PC-3 (cell line): ENCODE measurements at places on chromosomes 12 and 14. TPM values are rescaled to one million over a fixed set of nuclear protein-coding genes. Genes with fewer than 3 reads are reported as not detected.

- H3K27ac ChIP-seq, result no peak overlapping the region
- no peak for DNase-seq
- no peaks in the 10 kb centered on the region for H3K27me3 ChIP-seq
- H3K4me3 ChIP-seq, result no peak overlapping the region
- H3K4me1 ChIP-seq, result no peaks in the 10 kb centered on the region
Observed at GRCh38 chr12:121264951-121265515, 31.5 kb downstream of the CAMKK2 start.

- DNase-seq, result no peak
- no peaks in the 10 kb centered on the region for H3K4me1 ChIP-seq
- no peak overlapping the region for H3K4me3 ChIP-seq
- H3K36me3 ChIP-seq, result 0 out of 2 replicates have a peak, but pooled peaks cover 5% of the 10 kb centered on the region
- no peaks in the 10 kb centered on the region for H3K27me3 ChIP-seq
- no peak overlapping the region for H3K27ac ChIP-seq
Observed at GRCh38 chr14:102415671-102416070, 52.9 kb downstream of the TECPR2 start.

- no peaks in the 10 kb centered on the region for H3K36me3 ChIP-seq
- H3K27me3 ChIP-seq, result peaks cover 65% of the 10 kb centered on the region
- H3K4me3 ChIP-seq, result no peak overlapping the region
- H3K27ac ChIP-seq, result no peak overlapping the region
- H3K4me1 ChIP-seq, result no peaks in the 10 kb centered on the region
Observed at GRCh38 chr12:125192690-125193221, 127.5 kb downstream of the AACS start.

OR6C2 gene
- total RNA-seq, result not detected in 2 replicates

AICDA gene
- not detected in 2 replicates for total RNA-seq

DNA sequence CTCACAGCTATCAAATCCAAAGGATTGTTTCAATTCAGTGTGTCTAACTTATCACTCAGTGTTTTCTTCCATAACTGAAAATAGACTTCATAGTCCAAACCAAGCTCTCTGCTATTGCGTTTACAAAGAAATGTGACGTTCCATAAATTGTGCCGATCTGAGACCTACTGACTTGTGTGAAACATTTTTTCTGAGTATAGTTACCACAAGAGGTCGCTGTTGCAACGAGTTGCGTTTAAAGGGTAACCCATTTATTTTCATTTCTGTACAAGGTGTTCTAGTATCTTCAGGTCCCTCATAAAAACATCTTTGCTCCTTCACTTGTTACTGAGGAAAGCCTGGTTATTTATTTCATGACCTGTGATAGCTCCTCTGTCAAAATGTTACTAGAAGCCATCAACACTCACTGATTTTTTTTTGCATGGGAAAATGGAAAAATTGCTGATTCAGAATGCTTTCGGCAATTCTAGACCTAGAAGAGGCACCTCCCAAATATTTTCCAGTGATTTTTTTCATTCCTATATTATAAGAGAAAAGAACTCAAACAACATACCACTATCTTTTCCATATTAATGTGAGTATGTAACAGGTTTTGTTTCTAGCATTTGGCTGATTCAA, 60.9 kb upstream of the OR4E1 start:
- H3K27me3 ChIP-seq, result peaks cover 60% of the 10 kb centered on the region
- no peaks in the 10 kb centered on the region for H3K36me3 ChIP-seq
- no peaks in the 10 kb centered on the region for H3K4me1 ChIP-seq
- peak; percentile 81 for DNase-seq
- no peak overlapping the region for H3K27ac ChIP-seq

DNA sequence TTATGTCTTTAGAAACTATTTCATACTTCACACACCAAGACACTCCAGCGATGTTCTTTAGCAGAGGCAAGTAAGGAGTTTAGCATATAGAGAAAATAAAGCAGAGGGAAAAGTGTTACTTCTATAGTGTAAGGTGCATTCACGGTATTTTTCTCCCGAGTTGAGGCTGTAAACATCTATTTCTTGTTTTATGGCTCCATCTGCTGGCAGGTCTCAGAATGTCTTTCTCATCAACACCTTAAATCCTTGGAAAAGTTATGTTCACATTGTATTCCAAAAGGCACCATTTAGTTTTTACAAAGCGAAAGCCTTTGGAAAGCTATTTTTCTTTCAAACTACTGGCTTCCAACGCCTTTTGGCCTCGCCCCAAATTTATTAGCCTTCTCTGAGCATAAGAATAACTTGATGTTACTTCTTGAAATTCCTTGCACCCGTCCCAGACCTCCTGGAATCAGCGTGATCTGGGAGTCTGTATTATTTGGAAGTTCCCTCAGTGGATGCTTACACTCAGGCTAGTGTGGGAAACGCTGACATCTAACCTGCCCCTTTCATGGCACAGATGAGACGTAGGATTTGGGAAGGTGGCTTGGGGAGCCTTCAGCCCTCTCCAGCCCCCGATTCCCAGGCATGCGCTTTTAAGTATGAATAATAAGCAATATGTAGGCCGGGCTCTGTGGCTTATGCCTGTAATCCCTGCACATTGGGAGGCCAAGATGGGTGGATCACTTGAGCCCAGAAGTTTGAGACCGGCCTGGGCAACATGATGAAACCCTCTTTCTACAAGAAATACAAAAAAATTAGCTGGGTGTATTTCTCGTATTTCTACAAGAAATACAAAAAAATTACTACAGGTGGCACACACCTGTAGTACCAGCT, 1.9 kb upstream of the PIWIL1 start:
- peak; percentile 48 for DNase-seq
- H3K36me3 ChIP-seq, result no peaks in the 10 kb centered on the region
- no peaks in the 10 kb centered on the region for H3K4me1 ChIP-seq

ERGIC2 gene
- total RNA-seq, result 142 and 184 TPM in 2 replicates

FAIM2 gene
- 0.18 TPM in 1 of 2 replicates, not detected in the other for total RNA-seq

DNA sequence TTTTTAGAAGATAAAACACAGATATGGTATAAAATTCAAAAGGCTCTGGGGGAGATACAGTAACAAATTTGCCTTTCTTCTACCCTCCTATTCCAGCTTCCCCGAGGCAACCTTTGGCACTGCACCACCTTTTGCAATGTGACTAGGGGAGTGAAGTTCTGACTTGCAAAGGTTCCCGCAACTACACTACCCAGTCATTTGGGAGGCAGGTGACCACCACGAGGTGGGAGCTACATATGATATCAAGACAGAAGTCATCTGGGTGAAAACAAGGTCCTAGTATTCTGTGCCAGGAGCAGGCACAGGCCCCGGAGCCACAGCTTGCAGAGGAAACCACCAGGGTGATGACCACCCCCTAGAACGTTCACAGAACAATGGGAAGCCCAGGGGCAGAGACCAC, 141.5 kb downstream of the TTC7B start:
- no peaks in the 10 kb centered on the region for H3K36me3 ChIP-seq
- H3K27ac ChIP-seq, result no peak overlapping the region
- H3K4me3 ChIP-seq, result no peak overlapping the region
- H3K4me1 ChIP-seq, result peaks cover 20% of the 10 kb centered on the region
- no peaks in the 10 kb centered on the region for H3K27me3 ChIP-seq

DNA sequence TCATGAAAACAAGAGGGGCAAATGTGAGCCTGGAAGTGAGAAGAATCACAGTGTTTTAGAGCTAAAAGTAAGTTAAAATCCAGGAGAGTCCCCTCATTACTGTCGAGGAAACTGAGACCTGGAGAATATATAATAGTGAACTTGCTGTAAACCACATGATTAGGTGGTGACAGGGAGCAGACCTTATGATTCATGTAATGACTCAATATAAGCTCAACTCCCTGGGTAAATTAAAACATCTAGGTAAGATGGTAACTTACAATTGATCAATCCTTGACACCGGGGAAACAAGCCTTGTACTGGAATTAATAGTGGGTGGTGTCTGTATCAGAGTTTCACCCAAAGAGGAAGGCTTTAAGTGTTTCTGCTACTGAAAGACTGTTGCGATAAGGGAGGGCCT, 269.3 kb downstream of the SNAPC1 start:
- H3K4me3 ChIP-seq, result 0 out of 2 replicates have a peak overlapping the region, but pooled peaks have one; percentile 2
- H3K4me1 ChIP-seq, result peaks cover 34% of the 10 kb centered on the region
- H3K27me3 ChIP-seq, result no peaks in the 10 kb centered on the region
- H3K27ac ChIP-seq, result peak overlapping the region; percentile 69

BMP4 gene
- total RNA-seq, result 8.7 and 16.5 TPM in 2 replicates

- H3K36me3 ChIP-seq, result no peaks in the 10 kb centered on the region
- H3K27ac ChIP-seq, result no peak overlapping the region
- H3K4me1 ChIP-seq, result peaks cover 14% of the 10 kb centered on the region
- no peak overlapping the region for H3K4me3 ChIP-seq
- peak; percentile 89 for DNase-seq
Observed at GRCh38 chr12:88854260-88854659, 274.0 kb upstream of the KITLG start.
